Adipocyte (in vitro differentiated cells): ENCODE measurements at places on chromosomes 3 and 15.

GRCh38 chr15:68789534-68790241 lies 31.0 kb downstream of the ANP32A start:
- DNase-seq, result peak; percentile 37

- no peak for DNase-seq
Measured at GRCh38 chr3:28947751-28948150, 333.1 kb upstream of the RBMS3 start.

DNA sequence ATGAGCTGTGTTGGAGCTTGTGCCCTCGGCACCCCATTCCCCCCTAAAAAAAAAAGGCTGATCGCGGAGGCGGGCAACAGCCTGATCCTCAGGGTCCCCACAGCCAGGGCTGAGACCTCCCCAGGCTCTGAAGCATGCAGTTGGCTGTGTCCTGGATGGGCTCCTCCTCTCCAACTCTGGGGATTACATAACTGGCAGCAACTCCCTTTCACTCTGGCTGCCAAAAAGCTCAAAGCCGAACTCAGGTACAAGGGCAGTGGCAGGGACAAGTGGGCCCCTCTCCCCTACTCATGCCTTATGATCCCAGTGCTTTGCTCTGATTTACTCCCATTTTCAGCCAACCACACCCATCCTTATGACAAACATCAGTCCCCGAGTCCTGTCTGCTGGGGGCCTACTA lies 18.3 kb downstream of the TPRA1 start:
- no peak for DNase-seq

DNA sequence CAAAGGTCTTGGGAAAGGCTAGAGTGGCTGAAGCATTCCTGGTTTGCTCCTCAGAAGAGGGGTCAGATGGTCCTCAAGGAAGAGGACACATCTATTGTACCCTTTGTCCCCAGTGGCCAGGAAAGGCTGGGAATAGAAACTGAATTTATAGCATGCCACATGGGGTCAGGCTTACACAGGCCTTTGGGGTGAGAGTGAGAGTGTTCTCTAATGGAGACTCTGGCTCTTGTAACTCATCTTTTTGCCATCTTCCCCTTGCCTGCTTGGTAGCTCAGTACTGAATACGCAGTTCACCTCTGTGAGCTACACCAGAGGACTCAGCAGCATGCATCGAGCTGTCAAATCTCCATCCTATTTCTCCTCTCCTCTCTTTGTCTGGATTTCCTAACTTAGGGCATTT lies 87.5 kb downstream of the ATP2B2 start:
- no peak for DNase-seq

- no peak for DNase-seq
Measured at GRCh38 chr15:46577767-46578166, 942.9 kb downstream of the SQOR start.

- no peak for DNase-seq
Measured at GRCh38 chr3:61224823-61225222, 26.4 kb downstream of the FHIT start.

- DNase-seq, result peak; percentile 18
Measured at GRCh38 chr3:176595307-176595706, 602.0 kb downstream of the TBL1XR1 start.

DNA sequence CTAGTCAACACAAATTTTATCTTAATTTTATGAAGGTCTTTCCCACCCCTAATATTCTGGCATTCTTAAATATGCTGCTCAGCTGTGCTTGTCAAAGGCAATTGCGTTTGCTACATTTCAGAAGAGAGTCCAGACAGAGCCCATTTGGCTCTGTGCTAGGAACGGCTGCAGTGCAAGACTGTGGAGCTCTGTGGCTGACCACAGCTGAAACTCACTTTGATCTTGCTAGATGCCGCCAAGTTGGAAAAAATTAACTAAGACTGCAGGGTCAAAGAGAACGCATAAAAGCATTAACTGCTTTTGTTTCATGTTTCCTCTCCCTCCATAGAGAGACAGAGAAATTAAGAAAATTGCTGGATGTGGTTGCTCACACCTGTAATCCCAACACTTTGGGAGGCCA lies 7.6 kb upstream of the PPP1R2 start:
- peak; percentile 21 for DNase-seq

DNA sequence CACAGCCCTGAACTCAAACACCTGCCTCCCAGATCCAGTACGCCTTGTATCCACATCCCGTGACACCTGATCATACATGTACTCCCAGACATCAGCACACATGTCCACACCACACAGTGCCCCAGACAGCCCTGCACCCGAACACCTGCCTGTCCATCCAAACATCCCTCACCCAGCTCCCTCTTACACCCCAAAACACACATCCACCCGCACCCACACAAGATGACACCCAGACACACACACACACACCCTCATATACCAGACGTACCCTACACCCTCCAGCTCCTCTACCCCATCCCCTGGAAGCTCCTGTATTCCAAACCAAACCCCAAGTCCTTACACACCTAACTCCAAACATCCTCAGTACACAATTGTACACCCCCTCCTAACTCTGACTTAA lies 735 bp downstream of the CAMK1 start:
- no peak for DNase-seq

GRCh38 chr15:57762302-57762701 lies 55.8 kb downstream of the POLR2M start:
- no peak for DNase-seq

GRCh38 chr3:188683032-188683521 lies 488.7 kb upstream of the TPRG1 start:
- peak; percentile 69 for DNase-seq

GRCh38 chr3:25582242-25582641 lies 82.5 kb downstream of the TOP2B start:
- peak; percentile 56 for DNase-seq

- DNase-seq, result no peak
Measured at GRCh38 chr3:191492601-191493000, 31.6 kb downstream of the PYDC2 start.

- DNase-seq, result no peak
Measured at GRCh38 chr3:191848818-191849217, 387.9 kb downstream of the PYDC2 start.

DNA sequence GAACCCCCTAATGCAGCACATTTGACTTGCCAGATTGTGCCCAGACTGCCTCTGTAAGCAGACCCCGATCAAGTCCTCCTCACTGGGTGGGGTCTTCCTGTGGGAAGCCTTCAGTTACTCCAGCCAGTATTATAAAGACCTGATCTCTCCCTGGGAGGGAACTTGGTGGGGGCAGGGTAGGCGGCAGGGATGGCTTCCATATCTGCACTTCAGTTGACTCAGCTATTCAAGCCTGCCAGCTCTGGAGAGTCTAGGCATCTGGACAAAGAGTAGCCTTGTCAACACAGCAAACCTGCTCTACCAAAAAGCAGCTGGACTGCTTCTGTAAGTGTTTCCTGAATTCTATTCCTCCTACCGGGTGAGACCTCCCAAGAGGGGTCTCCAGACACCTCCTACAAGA lies 21.0 kb upstream of the SLC25A38 start:
- DNase-seq, result no peak

DNA sequence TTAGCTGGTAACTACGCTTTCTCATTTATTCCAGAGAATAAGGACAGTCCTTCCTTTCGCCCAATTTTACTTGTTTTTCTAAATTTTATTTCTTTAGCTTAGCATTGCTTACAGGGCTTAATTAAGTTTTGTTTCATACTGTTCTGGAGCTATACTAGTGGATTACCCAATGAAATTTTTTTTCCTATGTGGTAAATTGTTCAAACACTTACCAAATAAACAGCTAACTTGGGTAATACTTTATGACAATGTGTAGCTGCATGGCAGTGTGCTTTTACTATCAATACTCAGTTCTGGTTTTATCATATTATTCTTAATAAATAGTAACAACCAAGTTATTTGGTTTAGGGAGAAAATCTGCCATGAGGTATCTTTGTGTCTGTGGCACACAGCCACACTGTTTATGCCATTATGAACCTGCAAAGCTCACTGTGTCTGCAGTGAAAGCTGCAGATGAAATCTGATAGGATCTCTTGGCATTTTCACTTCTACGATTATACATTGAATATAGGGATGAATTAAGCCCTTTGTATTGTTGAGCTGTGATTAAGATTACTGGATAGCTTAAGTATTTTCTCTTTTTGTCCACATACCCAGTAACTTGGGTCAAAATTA lies 37.2 kb downstream of the UBE2E2 start:
- peak; percentile 24 for DNase-seq

- DNase-seq, result peak; percentile 87
Measured at GRCh38 chr3:15164340-15164739, 41.7 kb upstream of the CAPN7 start.

DNA sequence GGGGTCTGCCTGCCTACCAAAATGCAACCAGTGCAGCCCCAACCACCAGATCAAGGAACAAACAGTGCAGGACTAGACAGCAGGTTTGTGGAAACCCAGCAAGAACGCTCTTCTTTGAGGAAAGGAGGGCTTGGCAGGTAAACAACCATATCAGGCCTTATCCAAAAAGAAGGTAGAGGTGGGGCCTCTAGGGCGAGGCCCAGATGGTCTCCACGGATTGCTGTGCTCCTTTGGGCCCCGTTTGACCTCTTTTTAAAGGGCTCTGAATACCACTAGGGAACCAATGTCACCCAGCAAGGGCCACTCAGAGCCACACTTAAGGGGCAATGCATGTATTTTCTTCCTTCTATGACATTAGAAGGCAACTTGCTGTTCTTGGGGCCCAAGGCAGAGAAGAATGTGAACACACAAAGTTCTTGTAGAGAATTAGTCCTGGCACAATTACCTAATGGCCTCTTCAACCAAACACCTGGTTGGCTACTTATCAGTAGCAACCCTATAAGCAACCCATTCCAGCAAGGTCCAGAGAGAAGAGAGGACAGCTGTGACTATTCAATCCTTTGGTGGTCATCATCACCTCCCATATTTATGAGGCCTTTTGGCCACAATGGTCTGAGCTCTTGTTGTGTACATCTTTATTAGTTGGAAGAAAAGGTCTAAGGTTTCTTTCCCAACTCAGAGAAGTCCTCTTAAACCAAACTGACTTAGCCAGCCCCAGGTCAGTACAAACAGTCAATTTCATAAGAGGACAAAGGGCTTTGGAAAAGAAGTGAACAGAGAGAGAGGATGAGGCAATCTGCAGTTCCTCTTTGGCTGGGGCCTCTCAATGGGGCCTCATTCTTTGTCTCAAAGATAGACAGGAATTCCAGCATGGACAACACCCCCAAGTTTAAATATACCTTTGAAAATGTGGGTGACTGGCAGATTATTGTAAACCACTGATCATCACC lies 36.0 kb downstream of the FOXP1 start:
- DNase-seq, result peak; percentile 68
